Stimulated activated CD8-positive, alpha-beta memory T cell treated with anti-CD3 and anti-CD28 coated beads, Interleukin-7, amount 100 ng/mL, for 1 hour (primary cell): ENCODE measurements at places on chromosomes 2 and 18.

- no peak for DNase-seq
Observed at GRCh38 chr18:34345738-34346137, 121.0 kb upstream of the NOL4 start.

DNA sequence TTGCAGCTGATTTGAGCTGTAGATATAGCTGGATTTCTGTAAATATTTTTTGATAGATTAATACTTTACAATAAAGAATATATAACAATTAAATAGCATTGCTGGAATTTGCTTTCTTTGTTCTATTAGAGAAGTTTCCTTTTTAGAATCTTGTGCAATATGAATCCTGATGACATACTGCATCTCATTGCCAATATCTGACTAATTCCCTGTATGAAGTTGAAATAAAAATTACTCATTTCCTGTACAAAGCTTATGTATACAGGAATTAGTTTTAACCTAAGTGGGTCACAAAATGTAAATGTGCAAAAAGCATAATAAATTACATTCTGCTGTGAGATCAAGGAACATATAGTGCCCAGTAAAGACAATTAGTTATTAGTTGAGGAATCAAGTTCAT, 72.8 kb upstream of the TMEFF2 start:
- DNase-seq = no peak

- no peak for DNase-seq
Observed at GRCh38 chr2:52343706-52344266, 1311.9 kb upstream of the NRXN1 start.

GRCh38 chr2:79432731-79433146, 80.1 kb upstream of the CTNNA2 start:
- no peak for DNase-seq

GRCh38 chr2:49342156-49342555, 187.8 kb upstream of the FSHR start:
- no peak for DNase-seq

DNA sequence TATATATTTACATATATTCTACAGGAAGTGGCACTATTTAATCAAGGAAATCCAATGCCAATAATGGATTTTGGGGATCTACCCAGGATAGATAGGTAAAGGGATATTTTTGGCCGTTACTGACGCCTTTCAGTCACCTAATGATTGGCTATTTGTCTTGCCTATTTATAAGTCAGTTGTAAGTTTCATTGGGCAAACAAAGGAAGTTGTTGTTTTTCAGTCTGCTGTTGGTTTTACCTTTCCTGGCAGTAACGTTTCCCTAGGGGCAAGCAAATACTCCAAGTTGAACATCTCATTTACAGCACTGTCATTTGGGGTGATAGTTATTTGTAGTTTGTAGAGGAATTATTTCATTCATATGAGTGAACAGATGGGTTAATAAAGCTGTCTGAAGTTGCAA, 17.0 kb upstream of the LANCL1 start:
- no peak for DNase-seq

DNA sequence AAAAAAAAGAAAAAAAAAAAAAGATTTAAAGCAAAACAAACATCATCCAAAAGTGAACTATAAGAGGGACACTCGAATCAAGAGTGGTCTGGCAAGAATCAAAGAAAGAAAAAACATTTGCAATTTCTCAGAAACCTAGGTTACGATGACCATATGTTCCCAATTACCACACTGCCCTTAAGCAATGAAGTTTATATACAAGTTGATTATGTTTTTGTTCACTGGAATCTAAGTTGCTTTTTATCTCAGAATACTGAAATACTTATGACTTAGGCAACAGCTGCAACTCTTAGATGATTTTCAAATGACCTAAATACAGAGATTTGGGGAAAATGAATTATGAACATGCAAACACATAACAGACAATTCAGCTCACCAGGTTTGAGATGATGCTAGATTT, 597.1 kb upstream of the CHAC2 start:
- DNase-seq = no peak

DNA sequence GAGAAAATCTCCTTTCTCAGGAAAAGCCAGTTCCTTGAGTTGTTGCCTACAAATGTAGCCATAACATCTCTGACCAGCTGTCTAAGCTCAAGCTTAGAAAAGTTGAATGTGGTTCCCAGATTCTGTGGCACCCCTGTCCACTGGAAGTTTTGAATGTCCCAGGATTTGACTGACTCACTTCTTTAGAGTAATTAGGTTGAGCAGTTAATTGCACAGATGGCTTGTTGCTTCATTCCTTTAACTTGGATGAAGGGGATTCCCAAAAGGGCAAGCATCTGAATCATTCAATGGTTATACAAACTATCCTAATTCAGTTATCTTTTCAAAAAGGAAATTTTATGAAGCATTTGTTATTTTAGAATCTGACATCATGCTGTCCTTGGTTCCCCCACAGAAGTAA, 374.7 kb downstream of the LNPK start:
- no peak for DNase-seq

- no peak for DNase-seq
Observed at GRCh38 chr2:186862869-186863709, 14.1 kb upstream of the ZSWIM2 start.

DNA sequence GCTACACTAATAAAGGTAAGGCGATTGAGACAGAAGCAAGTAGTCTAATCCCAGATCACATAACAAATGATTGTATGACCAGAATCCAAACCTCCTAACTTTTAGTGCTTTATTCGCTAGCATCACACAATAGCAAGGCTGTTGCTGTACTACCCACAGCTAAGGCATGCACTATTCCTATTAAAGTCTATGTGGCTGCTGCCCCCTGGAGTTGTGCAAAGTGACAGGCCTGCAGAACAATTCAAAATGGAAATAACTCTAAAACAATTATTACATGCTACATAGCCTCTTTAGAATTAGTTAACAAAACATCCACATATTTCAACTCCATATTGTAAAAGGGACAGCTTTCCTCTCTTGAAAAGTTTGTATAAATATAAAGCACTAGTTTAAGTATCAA, 6.0 kb downstream of the ERBB4 start:
- DNase-seq = no peak

- DNase-seq = no peak
Observed at GRCh38 chr2:50777954-50778353, 254.0 kb downstream of the NRXN1 start.

GRCh38 chr2:132577686-132578085, 92.3 kb downstream of the LYPD1 start:
- DNase-seq = no peak

DNA sequence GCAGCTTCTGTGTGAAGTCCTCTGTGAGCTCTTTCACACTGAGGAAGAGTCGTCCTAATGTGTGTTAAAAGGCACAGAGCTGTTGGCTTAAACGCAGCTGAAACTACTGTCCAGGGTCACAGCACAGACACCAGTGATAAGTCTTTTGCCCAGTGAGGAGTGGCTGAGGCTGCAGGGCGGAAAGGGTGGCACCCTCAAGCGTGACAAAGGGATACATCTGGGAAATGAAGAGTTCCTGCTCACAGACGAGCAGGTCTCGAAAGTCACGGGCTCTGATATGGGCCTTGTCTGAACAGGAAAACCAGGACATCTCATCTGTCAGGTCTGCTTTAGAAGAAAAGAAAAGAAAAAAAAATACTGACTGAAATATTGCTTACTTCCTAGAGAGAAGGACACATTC, 36.5 kb downstream of the TGIF1 start:
- DNase-seq = no peak
